ENCODE measurements at places on chromosomes 7 and 10.

DNA sequence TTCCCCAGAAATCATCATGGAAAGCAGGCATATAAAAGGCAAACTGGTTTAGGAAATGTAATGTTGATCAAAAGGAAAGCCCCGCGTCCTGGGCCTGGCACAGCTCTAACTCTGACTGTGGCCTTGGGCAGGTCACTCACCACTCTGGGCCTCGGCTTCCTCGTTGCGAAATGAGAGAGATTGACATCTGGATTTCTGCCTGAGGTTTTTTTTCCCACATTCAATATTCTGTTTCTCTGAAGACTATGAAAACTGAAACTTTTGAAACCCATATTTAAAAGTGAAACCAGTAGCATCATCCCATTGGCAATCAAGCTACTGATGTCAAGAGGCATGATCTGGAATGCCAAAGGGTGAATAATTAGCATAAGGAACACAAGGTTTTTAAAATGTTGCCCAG is 369.7 kb upstream of the NPVF start:
- DNase-seq, result no peak

GRCh38 chr10:122249991-122250750 is 20.9 kb upstream of the BTBD16 start:
- DNase-seq, result no peak

- no peak for DNase-seq
These were observed 59.2 kb upstream of the CYP2C9 start for GRCh38 chr10:94879214-94879613.

- no peak for DNase-seq
These were observed at the start of gene ADAM12 for GRCh38 chr10:126387931-126388911. ADAM12 (minus strand) TSS chr10:126388477; CDS start chr10:126388145, 332 bp downstream.

- DNase-seq, result no peak
These were observed 38.3 kb upstream of the GALNTL5 start for GRCh38 chr7:151917791-151918509.

DNA sequence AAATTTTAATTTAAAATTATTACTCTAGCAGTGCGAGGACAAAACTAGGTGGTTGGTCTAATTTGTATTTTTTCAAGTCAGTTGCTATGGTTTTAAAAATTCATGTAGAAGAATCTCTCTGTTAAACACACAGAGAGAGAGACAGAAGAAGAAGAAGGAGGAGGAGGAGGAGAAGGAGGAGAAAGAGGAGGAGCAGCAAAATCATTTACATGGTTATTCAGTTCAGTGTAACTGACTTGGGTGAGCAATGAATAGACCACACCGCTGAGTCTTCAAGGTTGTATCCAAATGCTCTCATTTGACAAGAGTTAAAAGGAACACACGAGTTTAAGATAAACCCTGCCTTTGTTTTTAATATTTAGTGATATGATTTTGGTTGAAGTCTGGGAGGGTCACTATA is 131.1 kb downstream of the PDE1C start:
- DNase-seq, result no peak

Data from DMS153 (cell line).